ENCODE measurements at places on chromosomes 13 and 19.
A peak's percentile ranks its signal among the peaks of the same experiment; 100 is the strongest.

GRCh38 chr13:25440061-25440460, 68.3 kb downstream of the ATP8A2 start:
- H3K4me3 ChIP-seq: no peak overlapping the region
- H3K27ac ChIP-seq: no peak overlapping the region
- H3K27me3 ChIP-seq: no peaks in the 10 kb centered on the region
- H3K4me1 ChIP-seq: no peaks in the 10 kb centered on the region
- no peak for DNase-seq
- no peaks in the 10 kb centered on the region for H3K36me3 ChIP-seq

- H3K4me3 ChIP-seq: no peak overlapping the region
- no peak for DNase-seq
- no peaks in the 10 kb centered on the region for H3K27me3 ChIP-seq
These were observed 4.9 kb upstream of the OR7A17 start for GRCh38 chr19:14890643-14891379.

DNA sequence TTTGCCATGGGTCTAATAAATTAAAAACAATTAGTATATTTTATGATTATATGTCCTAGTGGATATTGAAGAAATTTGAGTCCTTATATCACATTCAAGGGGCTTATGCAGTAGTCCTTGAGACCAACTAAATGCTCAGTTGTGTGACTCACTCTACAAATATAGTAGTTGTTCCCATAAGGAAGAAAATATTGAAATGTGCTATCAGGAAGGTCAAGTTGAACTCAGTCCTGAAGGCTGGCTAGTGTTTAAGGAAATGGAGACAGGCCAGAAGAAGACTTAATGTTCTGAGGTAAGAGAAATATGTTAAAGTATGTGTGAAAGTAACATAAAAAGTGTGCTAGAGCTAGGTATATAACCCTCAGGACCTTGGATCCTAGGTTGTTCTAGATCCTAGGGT, 766.1 kb upstream of the GPC6 start:
- H3K4me3 ChIP-seq: no peak overlapping the region
- no peaks in the 10 kb centered on the region for H3K36me3 ChIP-seq
- no peak for DNase-seq
- no peaks in the 10 kb centered on the region for H3K4me1 ChIP-seq
- H3K27me3 ChIP-seq: no peaks in the 10 kb centered on the region

- no peak overlapping the region for H3K4me3 ChIP-seq
- H3K27me3 ChIP-seq: no peaks in the 10 kb centered on the region
- DNase-seq: no peak
- H3K36me3 ChIP-seq: peaks cover 75% of the 10 kb centered on the region
- H3K27ac ChIP-seq: no peak overlapping the region
These were observed 16.3 kb downstream of the ZNF507 start for GRCh38 chr19:32361574-32362317.

DNA sequence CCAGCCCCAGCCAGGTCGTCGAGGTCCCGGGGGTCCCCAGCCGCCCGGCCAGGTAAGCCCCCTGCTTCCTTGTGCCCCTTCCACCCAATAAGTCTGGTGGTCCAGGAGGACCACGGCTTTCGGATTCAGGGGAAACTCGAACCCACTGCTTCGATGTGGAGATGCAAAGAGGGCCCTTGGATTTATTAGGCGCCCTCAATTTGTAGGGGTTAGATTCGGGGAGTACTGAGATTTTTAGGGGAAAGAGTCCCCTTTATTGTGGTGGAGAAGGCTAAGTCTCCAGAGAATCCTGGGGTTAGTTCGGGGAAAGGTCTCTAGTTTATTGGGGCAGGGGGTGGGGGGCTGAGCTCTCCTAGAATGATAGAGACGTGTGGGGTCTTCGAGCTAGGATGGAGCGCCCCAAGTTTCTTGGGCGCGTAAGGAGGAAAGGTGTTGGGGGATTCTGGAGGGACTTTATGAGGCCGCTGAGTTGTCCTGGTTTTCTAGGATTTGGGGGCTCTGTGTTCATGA, 3.8 kb upstream of the LTBP4 start:
- H3K4me1 ChIP-seq: peaks cover 70% of the 10 kb centered on the region
- H3K27ac ChIP-seq: no peak overlapping the region
- H3K36me3 ChIP-seq: no peaks in the 10 kb centered on the region

DNA sequence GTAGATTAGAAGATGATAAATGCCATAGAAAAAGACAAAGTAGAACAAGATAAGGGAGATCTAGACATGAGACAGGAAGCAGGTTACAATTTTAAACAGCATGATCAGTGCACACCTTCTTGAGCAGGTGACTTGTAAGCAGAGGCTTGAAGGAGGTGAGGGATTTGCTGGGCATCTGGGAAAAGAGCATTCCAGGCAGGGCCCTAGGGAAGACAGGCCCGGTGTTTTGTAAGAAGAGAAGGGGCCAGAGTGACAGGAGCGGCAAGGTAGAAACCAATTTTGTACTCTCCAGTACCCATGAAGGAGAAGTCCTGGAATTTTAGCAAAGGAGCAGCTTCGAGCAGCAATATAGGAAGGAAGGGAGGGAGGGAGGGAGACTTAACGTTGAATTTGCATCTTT, 296.5 kb downstream of the MZT1 start:
- no peaks in the 10 kb centered on the region for H3K27me3 ChIP-seq
- H3K4me3 ChIP-seq: no peak overlapping the region
- DNase-seq: no peak

- H3K4me3 ChIP-seq: peak overlapping the region; percentile 15
- no peaks in the 10 kb centered on the region for H3K36me3 ChIP-seq
- no peak overlapping the region for H3K27ac ChIP-seq
- no peak for DNase-seq
- peaks cover 2% of the 10 kb centered on the region for H3K4me1 ChIP-seq
These were observed 2.8 kb downstream of the MAST1 start for GRCh38 chr19:12841094-12841493.

DNA sequence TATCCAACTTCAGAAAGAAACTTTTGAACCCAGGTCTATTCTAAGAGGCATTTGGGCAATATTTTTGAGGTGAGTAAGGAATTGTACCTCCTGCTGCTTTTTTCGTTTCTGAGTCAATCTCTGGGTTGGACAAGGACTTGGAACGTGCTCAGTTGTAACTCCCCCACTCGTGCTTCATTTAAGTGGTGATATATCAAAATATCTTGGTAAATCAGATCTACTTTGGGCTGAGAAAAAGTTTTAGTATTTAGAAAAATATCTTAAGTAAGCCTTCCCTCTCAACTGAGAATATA, 728.9 kb downstream of the EFNB2 start:
- H3K4me3 ChIP-seq: no peak overlapping the region
- no peaks in the 10 kb centered on the region for H3K27me3 ChIP-seq
- DNase-seq: no peak
- no peaks in the 10 kb centered on the region for H3K36me3 ChIP-seq
- H3K4me1 ChIP-seq: no peaks in the 10 kb centered on the region
- H3K27ac ChIP-seq: no peak overlapping the region
